Bronchial epithelial cell (primary cell): ENCODE measurements at places on chromosomes 3 and 15. TPM values are rescaled to one million over a fixed set of nuclear protein-coding genes. Genes with fewer than 3 reads are reported as not detected.
A peak's percentile ranks its signal among the peaks of the same experiment; 100 is the strongest.

GRCh38 chr3:38457111-38458003, 3.7 kb downstream of the ACVR2B start:
- no peak for DNase-seq

DNA sequence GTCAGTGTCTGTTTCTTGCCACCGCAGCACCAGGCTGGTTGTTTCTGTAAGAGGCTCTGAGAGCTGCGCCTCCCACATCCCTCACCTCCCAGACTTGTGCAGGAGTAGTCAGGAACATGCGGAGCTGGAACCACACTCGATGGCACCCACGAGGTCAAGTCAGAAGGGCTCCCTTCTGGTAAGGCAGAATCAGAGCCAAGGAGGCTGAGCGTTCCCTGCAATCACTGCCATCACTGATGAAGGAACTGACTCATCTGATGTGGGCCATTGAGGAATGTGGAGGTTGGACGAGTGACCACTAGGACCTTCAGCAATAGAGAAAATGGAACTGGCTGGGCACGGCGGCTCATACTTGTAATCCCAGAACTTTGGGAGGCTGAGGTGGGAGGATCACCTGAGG, 35.7 kb upstream of the BLM start:
- peak; percentile 20 for DNase-seq

DNA sequence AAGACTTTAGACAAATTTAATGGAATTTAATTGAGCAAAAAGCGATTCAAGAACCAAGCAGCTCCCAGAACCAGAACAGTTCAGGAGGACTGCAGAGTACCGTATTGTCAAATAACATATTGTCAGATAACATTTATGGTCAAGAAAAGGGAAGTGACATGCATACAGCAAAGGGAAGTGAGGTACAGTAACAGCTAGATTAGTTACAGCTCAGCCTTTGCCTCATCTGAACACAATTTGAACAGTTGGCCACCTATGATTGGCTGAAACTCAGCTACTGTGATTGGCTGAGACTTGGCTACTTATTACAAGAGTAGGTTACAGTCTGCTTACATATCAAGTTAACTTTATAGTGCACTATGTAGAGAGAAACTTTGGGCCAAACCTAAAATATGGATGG, 21.9 kb downstream of the ZFAND6 start:
- DNase-seq: no peak

GRCh38 chr3:118108201-118108600, 926.4 kb downstream of the IGSF11 start:
- no peak for DNase-seq

GRCh38 chr3:195549931-195550519, 6.9 kb upstream of the PPP1R2 start:
- DNase-seq: no peak

Gene CYP1A1
- 0.26 TPM in 2 replicates for total RNA-seq

Gene VIPR1
- 4.2 and 5.8 TPM in 2 replicates for total RNA-seq

Gene WDR93
- total RNA-seq: not detected in 2 replicates
